ENCODE measurements at places on chromosomes 3 and 15.
A peak's percentile ranks its signal among the peaks of the same experiment; 100 is the strongest.

DNA sequence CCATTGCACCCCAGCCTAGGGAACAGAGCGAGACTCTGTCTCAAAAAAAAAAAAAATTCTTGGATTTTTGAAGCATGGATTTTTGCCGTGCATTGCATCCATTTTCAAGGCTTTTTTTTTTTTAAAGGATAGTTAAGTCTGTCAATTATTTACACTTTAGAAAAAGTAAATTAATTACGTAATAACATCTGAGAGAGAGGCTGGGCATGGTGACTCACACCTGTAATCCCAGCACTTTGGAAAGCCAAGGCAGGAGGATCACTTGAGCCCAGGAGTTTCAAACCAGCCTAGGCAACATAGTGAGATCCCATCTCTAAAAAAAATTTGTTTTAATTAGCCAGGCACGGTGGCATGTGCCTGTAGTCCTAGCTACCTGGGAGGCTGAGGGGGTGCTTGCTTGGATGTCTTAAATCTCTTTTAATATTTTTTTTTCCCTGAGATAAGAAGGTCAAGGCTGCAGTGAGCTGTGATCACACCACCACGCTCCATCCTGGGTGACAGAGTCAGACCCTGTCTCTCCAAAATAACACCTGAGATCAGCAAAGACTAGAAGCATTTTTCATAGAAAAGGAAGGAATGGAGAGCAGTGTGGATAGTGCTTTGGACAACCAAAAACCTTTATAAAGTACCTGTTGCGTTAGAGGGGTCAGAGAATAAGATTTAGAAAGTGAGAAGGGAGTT is 6.8 kb upstream of the SENP7 start:
- no peak for DNase-seq

DNA sequence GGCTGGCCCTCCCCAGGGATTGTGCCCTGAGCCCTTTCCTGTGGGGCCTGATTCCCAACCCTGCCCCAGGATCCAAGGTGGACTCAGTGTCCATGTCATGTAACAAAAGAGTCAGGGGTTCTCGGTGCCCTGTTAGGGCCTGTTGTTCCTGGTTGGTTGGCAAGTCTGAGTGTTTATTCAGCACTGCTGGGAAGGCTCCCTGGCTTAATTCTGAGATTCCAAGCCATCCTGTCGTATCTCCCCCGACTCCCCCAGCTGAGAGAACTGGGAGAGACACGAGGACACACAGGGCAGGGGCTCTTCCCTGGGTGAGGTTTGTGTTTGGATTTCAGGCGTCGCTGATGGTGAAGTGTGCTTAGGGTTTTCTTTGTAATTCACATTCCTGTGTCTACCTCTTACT is 78.3 kb downstream of the EEFSEC start:
- DNase-seq = no peak

DNA sequence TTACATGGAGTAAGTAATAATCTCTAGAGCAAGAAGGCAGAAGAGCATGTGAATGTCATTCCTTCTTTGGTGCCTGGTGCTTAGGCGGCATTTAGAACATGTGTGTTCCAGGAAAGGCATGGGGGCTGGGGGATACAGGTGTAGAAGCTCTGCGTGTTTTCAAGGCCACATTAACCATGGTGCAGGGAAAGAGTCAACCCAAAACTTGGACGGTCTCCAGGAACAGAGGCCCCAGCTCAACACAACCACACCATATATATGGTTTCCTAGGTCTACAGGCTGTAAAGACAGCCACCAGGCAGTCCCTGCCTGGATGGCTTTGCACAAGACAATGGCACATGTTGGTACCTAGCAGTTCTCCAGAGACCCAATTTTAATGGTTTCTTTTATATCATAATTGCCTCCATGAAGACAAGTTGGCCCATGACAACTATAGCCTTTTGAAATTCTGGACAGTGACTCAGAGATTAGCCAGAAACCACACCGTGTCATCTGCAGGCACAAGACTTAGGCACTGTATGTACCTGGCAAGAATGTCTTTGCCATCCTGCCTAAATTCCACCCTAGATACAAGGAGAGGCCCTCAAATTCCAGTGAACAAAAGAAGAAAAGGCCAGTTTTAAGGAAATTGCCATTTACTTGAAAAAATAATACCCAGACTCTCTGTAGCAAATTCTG is 25.0 kb upstream of the DGKG start:
- no peak for DNase-seq

GRCh38 chr3:182905623-182906022 is 74.7 kb downstream of the DCUN1D1 start:
- DNase-seq = no peak

DNA sequence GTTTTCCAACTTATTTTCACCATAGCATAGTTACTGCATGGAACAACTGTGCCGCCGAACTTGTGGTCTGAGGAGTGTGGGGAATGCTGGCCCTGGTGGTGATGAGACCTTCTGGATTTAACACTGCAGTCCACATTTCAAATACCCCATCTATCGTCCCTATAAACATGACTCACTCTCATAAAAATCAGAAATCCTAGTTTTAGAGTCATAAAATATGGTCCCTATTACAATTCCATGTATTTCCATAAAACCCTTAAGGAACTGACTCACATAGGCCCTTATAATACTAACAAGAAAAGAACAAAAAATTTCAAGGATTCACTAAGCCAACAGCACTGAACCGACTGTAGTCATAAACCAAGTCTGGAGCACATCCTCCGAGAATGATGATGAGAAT is 147.2 kb downstream of the FOXP1 start:
- DNase-seq = no peak

DNA sequence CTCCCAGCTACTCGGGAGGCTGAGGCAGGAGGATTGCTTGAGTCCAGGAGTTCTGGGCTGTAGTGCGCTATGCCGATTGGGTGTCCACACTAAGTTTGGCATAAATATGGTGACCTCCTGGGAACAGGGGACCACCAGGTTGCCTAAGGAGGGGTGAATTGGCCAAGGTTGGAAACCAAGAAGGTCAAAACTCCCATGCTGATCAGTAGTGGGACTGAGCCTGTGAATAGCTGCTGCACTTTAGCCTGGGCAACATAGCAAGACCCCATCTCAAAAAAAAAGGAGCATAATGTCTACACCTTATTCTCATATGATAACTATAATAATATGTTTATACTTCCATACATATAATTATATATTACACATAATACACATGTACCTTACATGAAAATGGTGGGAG is 6.1 kb upstream of the GLB1 start:
- no peak for DNase-seq

DNA sequence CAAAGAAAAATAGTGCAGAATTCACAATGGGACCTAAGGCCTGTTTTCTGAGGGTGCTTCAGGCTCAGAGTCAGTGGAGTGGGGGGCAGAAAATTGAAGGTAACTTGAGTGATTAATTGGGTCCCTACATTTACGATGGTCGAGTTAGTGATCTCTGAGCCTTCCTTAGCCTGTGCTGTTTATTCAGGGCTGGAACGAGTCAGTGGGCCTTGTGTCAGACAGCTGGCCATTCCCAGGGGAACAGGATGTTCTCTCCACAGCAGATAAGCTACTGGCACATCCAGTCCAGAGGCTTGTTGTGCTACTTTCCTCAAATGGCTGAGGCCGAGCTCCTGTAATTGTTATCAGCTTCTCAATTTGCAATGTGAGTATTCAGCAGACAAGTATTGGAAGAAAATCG is 29.2 kb upstream of the CNTN3 start:
- DNase-seq = no peak

DNA sequence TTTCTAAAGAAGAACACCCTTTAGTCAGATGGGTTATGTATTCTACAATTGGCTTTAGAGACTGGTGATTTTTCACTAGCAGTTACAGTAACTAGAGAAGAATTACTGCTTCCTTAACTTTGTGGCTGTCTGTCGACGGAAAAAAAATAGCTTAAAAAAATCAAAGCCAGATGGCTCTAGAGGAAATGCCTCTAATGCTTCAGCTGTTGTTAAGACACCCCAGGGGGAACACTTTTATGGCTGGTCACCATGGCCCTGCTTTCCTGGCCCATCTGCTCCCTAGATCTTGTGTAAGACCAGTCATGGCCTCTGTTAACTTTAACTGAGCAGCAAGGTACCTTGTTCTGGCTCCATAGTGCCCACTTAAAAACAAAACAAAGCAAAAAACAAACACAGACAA is 198.6 kb upstream of the PLSCR5 start:
- DNase-seq = no peak

GRCh38 chr15:59191855-59192237 is 14.8 kb upstream of the LDHAL6B start:
- no peak for DNase-seq

DNA sequence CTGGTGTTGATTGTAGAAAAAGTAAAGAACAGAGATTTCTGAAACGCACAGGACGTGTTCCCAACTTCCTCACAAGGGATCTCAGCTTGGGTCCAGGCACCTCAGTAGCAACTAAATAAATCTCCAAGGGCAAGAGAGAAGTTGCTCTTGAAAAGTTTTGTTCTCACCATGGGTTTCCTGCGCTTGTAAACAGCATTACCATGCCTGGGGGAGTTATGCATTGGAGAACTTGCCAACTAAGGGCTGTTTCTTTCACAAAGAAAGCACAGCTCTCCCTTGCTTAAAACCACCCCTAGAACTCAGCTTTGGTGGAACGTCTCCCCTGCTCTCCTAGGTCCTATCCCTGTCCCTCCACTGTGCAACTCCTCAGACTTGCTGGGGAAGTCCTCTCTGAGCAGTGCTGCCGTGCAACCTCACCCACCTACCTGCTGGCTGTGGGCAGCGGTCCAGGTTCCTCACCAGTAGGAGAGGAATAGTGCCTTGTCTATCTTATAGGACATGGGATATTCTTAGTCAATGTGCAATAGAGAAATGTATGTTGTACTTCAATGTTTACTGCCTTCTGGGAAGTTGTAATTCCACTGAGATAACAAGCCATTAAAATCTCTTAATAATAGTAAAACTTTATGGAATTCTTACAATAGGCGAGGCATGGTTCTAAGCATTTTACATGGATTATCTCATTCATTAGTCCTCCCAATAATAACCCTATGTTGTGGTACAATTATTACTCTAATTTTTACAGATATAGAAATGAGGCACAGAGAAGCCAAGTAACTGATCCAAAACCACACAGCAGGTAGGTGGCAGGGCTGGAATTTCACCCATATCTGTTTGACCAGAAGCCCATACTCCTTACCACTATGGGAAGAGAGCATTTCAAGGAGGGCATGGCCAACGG is 51.5 kb downstream of the UMPS start:
- no peak for DNase-seq

DNA sequence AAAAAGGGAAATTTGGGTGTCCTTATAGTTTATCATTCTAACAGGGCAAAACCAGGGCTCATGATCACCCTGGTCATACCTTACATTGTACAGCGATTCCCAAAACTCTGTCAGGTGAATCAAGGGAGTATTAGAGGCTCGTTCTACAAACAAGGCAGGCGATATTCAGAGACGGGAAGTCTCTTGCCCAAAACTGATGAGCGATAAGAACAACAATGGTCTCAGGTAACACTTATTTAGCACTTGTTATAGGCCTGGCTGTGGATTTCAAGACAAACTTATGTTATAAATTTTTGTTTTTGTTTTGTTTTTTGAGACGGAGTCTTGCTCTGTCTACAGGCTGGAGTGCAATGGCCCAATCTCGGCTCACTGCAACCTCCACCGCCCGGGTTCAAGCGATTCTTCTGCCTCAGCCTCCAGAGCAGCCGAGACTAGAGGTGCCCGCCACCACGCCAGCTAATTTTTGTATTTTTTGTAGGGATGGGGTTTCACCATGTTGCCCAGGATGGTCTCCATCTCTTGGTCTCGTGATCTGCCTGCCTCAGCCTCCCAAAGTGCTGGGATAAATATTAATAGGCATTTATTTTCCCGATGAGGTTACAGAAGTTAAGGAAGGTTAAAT is 12.8 kb downstream of the BCL2L10 start:
- no peak for DNase-seq

DNA sequence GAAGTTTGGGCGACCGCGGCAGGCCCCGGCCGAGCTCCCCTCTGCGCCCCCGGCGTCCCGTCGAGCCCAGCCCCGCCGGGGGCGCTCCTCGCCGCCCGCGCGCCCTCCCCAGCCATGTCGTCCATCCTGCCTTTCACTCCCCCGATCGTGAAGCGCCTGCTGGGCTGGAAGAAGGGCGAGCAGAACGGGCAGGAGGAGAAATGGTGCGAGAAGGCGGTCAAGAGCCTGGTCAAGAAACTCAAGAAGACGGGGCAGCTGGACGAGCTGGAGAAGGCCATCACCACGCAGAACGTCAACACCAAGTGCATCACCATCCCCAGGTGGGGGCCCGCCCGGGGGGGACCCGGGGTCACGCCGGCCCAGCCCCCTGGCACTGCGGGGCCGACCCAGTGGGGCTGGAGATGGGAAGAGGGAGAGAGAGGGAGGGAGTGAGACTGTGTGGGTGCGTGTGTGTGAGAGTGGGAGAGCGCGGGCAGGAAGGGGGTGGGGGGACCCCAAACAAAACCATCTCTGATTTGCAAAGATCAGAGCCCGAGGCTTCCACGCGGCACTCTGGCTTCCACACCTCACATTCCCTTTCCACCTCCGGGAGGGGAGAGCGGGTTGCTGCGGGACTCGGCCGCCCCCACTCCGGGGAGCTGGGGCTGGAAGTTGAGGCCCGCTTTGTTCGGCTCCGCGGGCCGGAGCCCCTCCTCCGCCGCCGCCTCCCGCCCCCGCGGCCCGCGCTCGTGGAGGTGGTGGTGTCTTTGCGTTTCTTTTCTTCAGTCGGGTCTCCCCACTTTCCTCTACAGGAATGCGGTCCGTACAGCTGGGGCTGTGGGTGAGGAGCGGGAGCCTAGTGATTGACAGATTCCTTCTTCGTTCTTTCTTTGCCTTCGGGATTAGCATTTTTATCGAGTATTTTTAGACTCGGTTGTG is 898 bp downstream of the SMAD3 start:
- DNase-seq = peak; percentile 16

- no peak for DNase-seq
Observed at GRCh38 chr15:26972636-26973035, 1.7 kb downstream of the GABRG3 start.

DNA sequence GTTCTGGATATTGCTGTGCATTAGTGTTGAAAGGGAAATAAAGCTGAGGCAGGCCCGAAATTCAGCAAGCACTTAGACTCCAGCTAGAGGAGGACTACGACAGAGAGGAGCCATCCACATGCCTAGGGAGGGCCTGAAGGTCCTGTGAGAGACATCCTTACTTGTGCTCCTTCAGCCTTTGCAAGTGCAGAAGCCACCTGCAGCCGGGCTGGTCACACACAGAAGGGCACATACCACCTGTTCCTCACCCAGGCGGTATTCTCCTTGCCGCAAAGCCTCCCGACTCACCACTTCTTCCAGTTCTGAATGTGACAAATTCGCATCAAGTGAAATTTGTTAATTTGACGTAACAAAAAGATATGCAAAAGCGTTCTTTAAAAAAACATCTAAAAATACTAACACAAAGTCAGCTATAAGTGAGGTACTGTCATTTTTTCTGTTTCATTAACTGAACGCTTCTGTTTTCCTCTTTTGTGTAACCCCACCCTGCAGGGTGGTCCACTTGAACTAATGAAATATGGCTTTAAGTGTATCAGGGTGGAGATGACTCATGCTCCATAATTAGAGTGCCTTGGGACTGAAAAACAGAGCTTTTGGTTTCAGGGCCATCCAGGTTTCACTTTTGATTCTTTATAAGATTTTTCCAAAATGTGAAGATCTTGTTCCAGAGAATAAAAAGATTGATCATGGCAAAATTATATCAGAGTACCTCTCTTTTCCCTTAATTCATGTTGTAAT is 467.9 kb upstream of the ATP11B start:
- no peak for DNase-seq

GRCh38 chr3:136166507-136166906 is 29.6 kb downstream of the MSL2 start:
- DNase-seq = no peak

All from activated CD8-positive, alpha-beta memory T cell treated with anti-CD3 and anti-CD28 coated beads for 1 hour (primary cell).